Activated T-cell treated with anti-CD3 and anti-CD28 coated beads, Interleukin-2, amount 50 U/mL, for 4 hours (primary cell): ENCODE measurements at places on chromosomes 11 and 22.

- DNase-seq = no peak
Observed at GRCh38 chr11:45644981-45645889, 20.2 kb downstream of the CHST1 start.

- DNase-seq = peak; percentile 47
Observed at GRCh38 chr11:64355078-64355940, 3.7 kb upstream of the RPS6KA4 start.

GRCh38 chr22:19123936-19124335 lies 1.7 kb upstream of the DGCR2 start:
- no peak for DNase-seq

DNA sequence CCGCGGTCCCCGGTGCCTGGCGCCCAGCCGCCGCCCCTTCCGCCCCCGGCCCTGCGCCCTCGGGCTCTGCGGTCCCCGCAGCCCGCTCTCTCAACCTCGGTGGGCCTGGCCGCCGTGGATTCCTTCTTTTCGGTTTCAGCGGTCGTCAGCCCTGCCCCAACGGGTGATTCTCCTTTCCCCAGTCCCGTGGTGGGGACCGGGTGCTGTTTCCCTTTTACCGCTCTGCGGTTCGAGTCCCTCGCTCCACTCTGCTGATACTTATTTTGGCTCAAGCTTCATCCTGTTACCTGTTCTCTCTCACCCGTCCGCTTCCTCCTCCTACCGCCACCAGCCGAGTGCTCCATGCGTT lies 494 bp downstream of the ZDHHC5 start:
- DNase-seq = peak; percentile 28

DNA sequence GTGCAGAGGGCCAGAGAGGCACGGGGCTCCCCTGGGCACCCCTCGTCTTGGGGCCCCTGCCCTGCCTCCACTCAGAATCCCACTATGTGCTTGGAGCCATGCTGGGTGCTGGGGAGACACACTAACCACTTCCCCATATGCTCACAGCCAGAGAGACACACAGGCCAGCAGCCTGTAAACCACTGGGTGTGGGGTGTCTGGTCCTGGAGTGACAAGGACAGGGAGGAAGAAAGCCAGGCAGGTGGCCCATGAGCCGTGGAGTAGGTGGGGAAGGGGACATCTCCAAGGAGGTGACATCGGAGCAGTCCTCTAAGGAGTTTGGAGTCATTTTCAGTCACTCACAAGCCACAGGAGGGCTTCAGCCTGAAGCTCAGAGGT lies 58.9 kb downstream of the CDKN1C start:
- no peak for DNase-seq

DNA sequence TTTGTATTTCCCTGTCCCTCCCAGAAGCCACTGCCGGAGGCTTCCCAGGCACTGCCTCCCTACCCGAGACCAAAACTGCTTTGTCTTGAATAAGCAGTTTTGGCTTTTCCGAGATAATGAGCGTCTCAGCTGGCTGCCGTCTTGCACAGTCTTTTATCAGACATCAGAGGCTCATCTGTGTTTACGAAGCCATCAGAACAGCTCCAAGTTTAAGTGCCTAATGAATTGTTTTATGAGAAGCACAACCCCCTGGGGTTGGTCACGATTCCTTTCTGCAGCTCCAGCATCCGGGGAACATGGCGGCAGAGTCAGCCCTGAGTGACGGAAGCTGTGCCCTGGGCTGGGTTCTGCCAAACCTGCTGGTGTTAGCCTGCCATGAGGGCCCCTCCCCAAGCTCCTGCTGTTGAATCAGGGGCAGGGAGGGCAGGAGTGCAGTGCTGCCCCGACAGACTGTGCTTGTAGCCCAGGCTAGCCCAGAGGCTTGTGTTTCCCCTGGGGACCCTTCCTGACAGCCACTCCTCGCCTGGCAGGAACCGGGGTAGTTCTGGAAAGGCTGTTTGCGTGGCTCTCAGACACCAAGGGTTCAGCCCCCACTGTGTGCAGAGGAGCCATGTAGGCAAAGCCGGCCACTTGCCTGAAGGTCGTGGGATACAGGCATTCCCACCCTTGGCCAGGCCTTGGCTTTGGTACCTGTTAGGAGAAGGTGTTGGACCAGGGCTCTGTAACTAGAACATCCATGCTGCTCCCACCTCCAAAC lies 96.1 kb downstream of the MORC2 start:
- DNase-seq = no peak
